ENCODE measurements at places on chromosomes 16 and 17.
A peak's percentile ranks its signal among the peaks of the same experiment; 100 is the strongest.

DNA sequence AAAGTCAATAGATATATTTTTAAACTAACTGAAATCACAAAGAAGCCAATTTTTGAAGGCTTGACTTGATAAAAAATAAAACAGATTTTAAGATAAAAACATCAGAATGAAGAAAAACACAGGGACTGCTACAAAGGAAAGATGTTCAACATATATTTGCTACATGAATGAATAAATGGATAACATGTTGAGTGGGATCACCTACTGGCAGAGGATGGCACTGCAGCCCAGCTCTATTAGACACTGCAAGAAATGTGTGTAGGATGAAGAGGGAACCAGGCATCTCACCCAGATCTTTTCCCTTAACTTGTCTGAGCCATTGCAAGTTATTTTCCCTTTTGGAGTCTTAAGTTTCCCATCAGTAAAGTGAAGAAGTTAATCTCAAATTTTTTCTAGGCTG is 4.2 kb downstream of the AIPL1 start:
- DNase-seq, result no peak

DNA sequence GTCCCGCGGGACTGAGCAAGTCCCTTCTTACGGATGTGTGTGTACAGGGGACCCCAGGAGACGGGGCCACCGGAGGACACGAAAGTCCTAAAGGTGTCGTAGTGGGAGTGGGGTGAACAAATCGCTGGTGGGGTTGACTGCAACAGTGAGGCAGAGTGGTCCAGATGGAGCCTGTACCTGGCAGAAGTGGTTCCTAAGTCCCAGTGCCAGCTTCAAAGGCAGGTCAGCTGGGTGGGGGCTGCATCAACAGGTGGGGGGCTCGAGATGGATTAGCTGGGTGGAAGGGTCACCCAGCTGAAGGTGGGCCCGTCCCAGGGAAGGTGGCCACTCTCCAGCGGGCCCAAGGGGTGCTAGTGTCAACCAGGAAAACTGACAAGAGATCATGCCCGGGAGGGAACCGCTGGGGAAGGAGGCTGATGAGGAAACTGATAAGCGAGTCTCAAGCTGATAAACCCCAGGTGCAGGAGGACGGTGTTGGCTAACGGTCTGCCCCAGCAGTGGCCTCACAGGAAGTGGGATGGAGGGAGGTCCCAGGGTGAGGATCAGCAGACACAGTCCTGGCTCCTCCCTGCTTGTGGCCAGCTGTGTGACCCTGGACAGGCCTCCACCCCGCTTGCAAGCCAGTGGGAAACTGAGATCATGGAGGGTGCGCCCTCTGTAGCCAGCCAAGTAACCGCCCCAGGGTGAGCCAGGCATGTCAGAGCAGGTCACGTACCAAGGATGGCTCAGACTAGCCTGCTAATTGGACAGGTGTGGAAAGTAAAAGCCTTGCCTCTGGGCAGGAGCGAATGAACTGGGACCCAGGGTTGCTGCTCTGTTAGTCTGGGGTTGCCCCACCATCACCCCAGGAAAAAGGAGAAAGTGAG is 1.0 kb downstream of the ORAI3 start:
- DNase-seq, result peak; percentile 90

DNA sequence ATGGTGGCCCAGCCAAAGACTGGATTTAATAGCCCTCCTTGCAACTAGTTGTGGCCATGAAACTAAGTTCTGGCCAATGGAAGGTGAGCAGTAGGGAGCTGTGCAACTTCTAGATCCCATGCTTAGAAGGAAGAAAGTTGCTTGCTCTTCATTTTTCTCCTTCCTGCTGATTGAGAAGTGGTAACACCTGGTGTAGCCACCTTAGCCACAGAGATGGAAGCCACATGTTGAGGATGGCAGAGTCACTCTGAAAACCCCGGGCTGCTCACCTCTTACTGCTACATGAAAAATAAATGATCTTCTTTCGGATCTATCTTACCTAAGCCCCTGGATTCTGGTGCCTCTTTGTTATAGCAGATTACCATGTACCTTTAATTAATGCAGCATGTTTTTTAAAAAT is 10.3 kb upstream of the ATP5MC1 start:
- no peak for DNase-seq

DNA sequence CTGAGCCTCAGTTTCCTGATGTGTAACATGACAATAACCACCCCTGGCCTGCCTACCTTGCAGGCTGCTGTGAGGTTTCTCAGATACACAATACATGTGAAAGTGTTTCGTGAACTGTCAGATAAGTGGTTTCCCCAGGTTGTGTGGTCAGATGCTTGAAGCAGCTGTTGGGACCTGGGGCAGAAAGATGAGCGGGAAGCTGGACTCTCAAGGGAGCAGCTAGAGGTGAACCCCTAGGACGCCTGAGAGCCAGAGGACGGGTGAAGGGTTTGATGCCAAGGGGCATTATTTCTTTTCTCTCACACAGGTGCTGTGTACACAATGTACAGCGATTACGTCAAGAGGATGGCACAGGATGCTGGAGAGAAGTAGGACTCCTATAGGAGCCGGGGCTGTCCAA is 2.3 kb downstream of the HIGD1B start:
- no peak for DNase-seq

- DNase-seq, result peak; percentile 19
Observed at GRCh38 chr17:52297230-52298010, 138.9 kb upstream of the CA10 start.

GRCh38 chr17:13256545-13256944 is 238.7 kb upstream of the ELAC2 start:
- DNase-seq, result no peak

DNA sequence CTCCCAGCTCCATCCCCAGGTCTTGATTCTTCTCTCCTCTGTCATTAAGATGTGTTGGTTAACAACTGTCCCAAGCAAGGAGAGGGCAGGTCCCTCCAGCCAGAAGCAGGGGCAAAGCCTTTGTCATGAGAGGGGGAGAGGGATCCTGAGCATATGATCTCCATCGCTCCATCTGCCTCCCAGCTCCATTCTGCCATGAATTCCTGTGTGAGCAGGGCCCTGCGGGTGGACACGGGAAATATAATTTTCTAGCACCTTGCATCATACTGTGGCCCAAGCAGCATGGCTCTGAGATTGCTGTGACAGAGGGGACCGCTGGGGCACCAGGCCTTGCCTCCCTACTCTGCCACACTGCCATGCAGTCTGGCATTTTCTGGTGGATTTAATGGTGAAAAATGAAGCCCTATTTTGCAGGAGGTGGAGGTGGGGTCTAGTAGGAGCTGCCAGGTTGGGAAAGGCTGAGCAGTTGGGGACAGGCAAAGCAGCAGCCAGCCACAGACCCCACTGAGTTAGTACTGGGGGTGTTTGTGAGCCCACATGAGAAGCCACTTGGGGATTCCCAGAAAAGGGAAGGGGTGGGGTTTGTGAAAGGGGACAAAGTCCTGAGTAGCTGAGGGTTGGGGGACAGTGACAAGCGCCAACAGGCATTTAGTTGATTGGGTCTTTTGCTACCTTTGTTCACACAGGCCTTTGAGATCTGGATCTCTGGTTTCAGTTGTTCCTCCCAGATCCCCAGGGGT is 16.4 kb downstream of the TMEM238L start:
- DNase-seq, result no peak

- DNase-seq, result no peak
Observed at GRCh38 chr16:57700781-57701551, 6.4 kb downstream of the DRC7 start.

- DNase-seq, result peak; percentile 10
Observed at GRCh38 chr16:85172455-85173145, 60.3 kb upstream of the CIBAR2 start.

DNA sequence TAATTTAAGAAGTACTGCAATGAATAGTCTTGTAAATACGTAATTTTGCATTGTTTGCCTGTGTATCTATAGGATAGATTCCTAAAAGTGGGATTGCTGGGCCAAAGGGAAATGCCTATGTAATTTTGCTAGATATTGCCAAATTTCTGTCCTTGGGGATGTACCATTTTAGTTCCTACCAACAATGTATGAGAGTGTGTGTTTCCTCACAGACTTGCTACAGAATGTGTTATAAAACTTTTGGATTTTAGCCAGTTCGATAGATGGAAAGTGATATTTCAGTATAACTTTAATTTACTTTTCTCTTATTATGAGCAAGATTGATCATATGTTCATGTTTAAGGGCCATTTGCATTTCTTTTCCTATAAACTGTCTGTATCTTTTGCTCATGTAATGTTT is 8.3 kb downstream of the TANGO6 start:
- no peak for DNase-seq

GRCh38 chr17:51720439-51720838 is 438.1 kb downstream of the CA10 start:
- no peak for DNase-seq

GRCh38 chr16:89723279-89724250 is 2.2 kb downstream of the ZNF276 start:
- no peak for DNase-seq

GRCh38 chr16:86888231-86889053 is 310.1 kb downstream of the FOXL1 start:
- DNase-seq, result no peak

DNA sequence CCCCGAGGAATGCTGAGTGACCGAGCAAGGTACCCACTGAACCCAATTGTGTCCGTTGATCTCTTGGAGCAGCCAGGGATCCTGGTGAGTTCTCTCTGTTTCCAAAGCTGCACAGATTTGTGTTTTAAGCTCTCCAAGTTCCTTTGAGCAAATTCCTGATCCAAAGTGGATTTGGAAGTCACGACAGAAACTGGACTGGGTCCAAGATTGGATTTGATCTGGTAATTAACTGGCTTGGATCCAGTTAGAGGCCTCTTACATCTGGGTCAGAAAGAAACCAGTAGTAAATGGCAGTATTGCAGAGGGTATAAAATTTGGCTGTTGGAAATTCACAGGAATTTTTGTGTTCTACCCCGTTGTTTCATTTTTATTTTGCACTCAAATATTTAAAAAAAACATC is 119.5 kb downstream of the PMP22 start:
- DNase-seq, result no peak

- no peak for DNase-seq
Observed at GRCh38 chr17:67137860-67138259, 93.5 kb downstream of the CACNG1 start.

- no peak for DNase-seq
Observed at GRCh38 chr16:50925758-50926357, 184.0 kb downstream of the CYLD start.

GRCh38 chr17:41657936-41658335 is 30.7 kb upstream of the EIF1 start:
- DNase-seq, result no peak

DNA sequence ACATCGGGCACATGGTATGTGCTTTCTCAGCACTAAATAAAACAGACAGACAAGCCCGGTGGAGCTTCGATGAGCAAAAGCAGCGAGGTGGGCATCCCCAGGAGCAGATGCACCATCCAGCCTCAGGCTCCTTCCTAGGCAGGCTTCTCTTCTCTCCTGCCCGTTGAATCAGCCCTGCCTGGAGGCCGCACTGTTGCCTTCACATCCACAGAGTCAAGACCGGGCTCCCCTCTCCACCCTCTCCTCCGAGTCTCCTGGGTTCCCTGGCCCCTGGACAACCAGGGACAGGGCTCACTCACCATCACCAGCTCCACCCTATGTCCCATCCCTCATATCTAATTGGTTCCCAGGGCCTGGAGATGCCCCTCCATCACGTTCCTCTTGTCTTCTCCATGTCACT is 79.7 kb upstream of the RCVRN start:
- DNase-seq, result no peak

DNA sequence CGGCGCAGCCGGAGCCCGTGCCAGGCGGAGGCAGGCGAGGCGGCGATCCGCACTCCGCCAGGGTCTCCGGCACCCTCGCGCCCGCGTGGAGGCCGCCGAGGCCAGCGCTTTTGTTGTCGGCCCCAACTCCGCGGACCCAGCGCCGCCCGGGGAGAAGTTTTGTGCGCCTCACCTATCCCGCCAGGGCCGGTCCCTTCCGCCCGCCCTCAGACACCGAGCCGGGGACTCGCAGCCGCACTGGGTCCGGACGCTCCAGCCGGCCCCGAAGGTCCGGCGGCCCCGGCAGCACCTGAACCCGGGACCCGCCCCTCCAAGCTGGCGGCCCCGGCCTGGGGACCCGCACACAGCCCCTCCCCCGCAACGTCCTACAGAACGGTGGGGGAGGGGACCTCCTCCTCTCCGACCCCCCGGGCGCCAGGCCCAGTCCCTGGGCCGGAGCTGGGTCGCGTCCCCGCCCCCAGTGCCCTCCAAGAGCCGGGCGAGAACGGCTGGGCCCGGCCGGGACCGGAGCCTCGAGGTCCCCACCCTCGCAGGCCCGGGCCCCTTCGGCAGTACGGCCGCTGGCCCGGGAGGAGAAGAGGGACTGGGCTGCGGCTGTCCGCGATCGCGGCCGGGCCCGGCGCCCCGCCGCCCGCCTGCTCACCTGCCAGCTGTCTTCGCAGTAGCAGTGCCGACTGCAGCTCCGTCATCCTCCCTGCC is 698 bp downstream of the UBE2G1 start:
- DNase-seq, result peak; percentile 23

GRCh38 chr17:73841431-73842060 is 197.3 kb upstream of the SDK2 start:
- DNase-seq, result no peak

DNA sequence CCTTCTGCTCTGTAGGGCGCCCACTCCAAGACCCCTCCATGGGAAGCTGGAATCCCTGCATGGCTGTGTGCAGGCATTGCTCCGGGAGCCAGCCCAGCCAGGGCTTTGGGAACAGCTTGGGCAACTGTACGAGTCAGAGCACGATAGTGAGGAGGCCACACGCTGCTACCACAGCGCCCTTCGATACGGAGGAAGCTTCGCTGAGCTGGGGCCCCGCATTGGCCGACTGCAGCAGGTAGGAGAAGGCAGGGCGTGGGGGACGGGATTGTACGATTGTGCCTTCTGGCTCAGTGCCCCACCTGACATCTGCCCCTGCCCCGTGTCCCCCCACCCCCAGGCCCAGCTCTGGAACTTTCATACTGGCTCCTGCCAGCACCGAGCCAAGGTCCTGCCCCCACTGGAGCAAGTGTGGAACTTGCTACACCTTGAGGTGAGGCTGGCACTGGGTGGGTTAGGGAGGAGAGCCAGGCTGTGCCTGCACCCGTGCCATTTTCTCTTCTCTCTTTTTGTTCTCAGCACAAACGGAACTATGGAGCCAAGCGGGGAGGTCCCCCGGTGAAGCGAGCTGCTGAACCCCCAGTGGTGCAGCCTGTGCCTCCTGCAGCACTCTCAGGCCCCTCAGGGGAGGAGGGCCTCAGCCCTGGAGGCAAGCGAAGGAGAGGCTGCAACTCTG is 8.7 kb upstream of the TMEM88 start:
- DNase-seq, result no peak

DNA sequence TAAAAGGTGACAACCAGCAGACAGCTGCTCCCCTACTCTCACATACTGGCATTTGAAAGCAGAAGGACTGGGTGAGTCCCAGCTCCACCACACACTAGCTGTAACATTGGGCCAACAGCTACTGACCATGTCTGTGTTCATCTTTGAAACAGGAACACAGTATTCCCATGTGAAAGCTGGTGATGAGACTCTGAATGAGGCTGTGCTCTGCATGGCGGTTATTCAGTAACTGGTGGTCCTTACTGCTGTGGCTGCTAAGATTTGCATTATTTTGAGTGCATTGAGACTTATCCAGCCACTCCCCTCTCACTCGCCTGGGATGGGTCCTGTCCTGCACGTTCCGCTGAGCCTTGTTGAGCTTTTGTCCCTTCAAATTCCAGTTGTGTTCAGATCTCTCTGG is 342.9 kb downstream of the FOXL1 start:
- DNase-seq, result no peak

GRCh38 chr17:29582254-29582765 is 7.1 kb downstream of the GIT1 start:
- DNase-seq, result no peak

- peak; percentile 80 for DNase-seq
Observed at GRCh38 chr17:78933025-78933958, 8.1 kb upstream of the TIMP2 start.

Data from inflammatory macrophage treated with lipopolysaccharide for 4 hours (primary cell).